ENCODE measurements at places on chromosomes 3 and 15. TPM values are rescaled to one million over a fixed set of nuclear protein-coding genes. Genes with fewer than 3 reads are reported as not detected.

GRCh38 chr3:11662392-11662990 is 18.8 kb upstream of the VGLL4 start:
- no peak for DNase-seq

- DNase-seq = no peak
These were observed 161.0 kb downstream of the NAALADL2 start for GRCh38 chr3:175020101-175020500.

GRCh38 chr15:69460481-69460880 is 7.9 kb downstream of the RPLP1 start:
- DNase-seq = no peak

DNA sequence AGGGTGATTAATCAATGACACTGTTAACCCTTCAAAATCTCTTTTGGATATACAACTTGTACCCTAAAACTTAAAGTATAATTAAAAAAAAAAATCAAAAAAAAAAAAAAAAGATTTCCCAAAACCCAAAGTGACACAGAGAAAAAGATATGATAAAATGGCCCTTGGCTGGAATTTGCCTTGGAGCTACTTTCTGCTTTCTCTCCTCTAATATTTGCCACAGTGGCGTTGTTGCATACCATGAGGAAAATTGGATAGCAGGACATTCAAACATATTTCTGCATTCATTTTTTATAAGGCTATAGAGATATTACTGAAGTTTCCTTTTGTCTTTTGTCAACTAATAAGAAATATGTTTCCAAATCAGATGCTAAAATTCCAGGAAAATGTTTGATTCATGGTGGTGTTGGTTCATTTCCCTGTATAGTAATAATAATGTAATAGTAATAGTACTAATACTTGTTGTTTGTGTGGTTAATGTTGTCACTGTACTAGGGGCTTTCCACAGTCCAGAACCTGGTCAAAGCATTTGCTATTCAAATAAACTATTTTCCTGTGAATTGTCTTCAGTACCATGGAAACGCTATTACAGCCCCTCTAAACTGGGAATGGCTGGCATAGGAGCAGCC is 441.3 kb upstream of the THBS1 start:
- no peak for DNase-seq

Gene EIF1B
- 194 TPM for total RNA-seq

Gene LSAMP
- total RNA-seq = 4.7 TPM

Gene GPR62
- total RNA-seq = not detected

DNA sequence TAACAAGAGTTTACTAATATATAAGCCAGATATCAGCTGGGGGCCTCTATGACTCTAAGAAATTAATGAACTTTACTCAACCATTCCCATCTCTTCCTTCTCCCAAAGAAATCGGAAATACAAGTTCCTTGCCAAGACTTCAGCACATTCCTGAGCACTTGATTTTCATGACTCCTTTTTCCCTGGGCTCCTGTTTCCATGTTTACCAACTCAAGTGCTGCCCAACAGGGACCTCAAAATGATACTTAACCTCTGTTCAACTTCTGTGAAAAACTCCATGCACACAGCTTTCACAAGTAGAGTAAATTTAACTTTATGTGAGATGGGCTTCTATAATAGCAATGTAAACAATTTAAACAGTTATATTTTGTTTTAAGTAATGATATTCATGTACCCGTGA is 315.8 kb upstream of the CDIN1 start:
- DNase-seq = no peak

DNA sequence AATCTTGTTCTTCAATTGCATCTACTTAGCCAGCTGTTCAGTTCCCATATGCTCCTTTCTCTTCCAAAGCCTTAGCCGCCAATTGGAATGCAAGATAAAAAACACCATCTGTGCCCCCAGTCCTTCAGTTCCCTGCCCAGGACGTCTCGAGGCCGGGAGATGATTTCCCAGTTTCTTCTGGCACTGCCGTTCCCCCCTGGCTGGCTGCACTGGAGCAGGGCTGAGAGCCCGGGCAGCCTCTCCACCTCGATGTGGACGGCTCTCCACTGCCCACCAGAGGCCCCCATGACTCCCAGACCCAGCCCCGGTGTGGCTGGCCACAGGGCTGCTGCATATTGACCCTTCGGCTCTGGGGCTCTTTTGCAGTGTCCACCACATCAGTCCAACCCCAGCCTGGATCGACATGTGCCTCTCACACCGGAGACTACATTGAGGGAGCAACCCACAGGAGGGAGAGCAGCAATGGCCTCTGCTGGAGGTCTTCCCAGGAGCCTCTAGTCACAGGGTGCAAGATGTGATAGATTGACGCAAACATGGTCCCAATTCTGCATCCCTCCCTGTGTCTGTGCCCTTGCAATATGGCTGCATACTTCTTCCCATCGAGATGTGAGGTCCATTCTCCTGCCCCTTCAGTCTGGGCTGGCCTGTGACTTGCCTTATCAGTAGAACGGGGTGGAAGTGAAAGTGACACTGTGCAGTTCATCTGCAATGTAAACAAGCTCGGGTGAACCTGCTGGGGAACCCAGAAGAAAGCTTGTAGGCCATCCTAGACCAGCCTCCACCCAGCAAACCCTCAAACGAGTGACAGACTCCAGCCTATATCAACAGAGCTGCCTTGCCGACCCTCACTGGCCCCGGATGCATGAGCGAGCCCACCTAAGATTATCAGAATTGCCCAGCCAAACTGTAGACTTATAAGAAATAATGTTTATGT is 52.3 kb upstream of the PRR20G start:
- DNase-seq = no peak

DNA sequence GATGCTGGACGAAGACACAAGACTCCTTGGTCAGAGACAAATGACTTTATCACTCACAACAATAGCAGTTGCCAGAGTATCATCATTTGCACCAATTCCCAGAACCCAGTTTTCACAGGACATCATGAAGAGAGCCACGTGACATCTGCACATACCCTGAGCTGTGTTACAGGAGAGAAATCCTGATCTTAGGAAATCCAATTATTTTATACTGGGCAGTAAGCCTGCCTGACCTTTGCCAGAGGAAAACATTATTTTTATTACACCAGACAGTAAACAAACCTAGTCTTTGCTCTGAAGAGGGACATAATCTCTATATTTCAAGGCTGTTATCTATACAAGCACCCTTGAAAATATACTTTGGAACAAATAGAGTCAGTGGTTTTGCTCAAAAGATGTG is 77.4 kb downstream of the ZBBX start:
- DNase-seq = no peak

Gene LMAN1L
- total RNA-seq = 72.9 TPM

DNA sequence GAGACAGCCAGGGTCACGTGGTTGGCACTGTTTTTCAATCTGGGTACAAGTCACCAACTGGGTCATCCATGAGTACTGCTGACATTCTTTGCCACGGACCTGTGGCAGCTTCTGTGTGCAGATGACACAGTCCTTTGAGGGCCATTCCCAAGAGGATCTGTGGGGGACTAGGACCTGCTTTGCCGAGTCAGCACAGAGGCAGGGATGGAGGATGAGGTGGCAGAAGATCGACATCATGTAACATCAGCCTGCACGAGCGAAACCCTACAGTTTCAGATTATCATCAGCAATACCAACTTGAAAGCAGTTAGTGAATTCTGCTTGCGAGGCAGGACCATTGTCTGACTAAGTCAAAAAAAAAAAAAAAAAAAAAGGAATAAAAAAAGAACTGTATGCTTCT is 227.7 kb downstream of the FOXP1 start:
- no peak for DNase-seq

- no peak for DNase-seq
These were observed 844 bp upstream of the UQCC5 start for GRCh38 chr3:52535411-52536111.

Gene SCN11A
- total RNA-seq = not detected

Gene CSPG4
- 27.6 TPM for total RNA-seq

Gene PLA2G4B
- total RNA-seq = 7.2 TPM

Gene CPNE9
- not detected for total RNA-seq

Gene BCHE
- 13.2 TPM for total RNA-seq

Gene PROK2
- 0.37 TPM for total RNA-seq

DNA sequence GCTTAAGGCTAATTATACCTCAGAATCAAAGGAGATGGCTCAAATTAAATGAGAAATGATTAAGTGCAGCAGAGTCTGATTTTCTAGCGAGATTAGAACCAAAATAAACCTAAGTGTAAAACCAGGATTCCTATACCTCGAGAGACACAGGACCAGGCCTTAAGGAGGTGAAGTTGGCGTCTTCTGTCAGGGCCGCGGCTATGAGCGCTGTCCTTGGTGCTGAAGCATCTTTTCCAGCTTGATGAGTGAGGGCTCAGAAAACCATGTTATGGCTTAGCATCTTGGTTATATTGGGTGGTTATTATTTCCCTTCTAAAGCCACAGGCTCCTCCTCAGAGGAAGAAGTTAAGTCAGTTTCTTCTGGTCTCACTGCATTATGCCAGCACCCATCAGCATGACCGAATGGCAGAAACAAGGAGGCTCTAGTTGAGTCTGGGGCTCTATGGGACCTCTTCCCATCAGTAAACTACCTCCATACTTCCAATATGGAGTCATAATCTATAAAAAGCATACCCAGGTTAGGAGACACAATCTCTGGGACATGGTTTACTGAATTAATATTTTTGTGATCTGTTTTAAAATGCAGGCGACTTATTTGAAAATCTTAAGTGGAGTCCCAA is 120.1 kb upstream of the NMNAT3 start:
- DNase-seq = peak; percentile 37

- no peak for DNase-seq
These were observed 2.2 kb downstream of the ANO10 start for GRCh38 chr3:43619588-43619987.

- DNase-seq = no peak
These were observed 87.4 kb downstream of the FGF12 start for GRCh38 chr3:192639987-192640386.

- no peak for DNase-seq
These were observed 31.6 kb upstream of the OR5K4 start for GRCh38 chr3:98322101-98322500.

DNA sequence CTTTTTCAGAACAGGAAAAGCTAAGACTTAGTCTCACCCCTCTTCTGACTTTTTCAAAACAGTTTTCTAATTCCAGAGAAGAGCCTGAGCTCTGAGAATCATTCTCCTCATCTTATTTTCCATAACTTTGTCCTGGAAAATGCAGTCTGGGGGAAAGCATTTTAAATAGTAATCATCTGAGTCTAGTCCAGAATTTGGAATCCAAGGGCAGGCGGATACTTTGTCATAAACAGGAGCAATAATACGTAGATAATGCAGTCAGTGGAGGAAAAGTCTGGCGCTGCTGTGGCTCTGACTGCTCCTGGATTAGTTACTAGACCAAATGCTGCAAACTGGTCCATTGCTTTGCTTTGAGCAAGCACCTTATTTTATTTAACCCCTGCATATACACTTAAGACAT is 285.0 kb downstream of the THSD4 start:
- DNase-seq = no peak

DNA sequence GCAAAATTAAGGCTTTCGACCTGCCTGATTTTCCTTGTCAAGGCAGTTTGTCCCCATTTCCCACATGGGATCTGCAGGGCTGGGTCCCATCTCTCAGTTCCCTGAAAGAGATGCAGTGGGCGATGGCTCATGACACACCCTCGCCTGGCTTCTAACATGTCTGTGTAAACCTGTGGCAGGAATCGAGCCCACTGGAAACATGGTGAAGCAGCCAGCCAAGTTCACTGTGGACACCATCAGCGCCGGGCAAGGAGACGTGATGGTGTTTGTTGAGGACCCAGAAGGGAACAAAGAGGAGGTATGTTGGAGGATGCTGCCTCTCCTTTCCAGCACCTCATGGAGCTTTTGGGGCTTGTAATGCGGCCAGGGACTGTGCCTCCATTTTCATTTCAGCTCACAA is 86.4 kb downstream of the FLNB start:
- no peak for DNase-seq

Gene SNAPC5
- total RNA-seq = 32.3 TPM

- no peak for DNase-seq
These were observed 62.8 kb upstream of the PROK2 start for GRCh38 chr3:71847794-71848193.

- no peak for DNase-seq
These were observed 142.0 kb upstream of the AGBL1 start for GRCh38 chr15:85937661-85938060.

Gene SPATA12
- not detected for total RNA-seq

DNA sequence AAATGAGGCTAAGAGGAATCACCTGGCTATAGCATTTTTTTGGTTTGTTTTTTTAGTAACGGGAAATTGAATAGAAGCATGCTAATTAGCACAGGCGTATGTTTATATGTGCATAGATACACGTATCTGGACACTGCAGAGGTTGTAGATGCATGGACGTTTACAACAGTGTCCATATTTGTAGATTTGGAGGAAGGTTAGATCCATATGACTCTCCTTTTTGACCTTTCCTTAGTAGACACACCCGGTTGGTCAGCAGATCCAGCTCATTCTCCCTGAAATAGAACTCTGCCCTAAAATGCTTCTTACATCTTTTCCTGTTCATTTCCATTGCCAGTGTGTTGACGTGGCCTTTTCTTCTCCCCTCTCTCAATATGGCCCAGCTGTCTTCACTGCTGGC is 60.1 kb downstream of the SLCO3A1 start:
- DNase-seq = no peak

DNA sequence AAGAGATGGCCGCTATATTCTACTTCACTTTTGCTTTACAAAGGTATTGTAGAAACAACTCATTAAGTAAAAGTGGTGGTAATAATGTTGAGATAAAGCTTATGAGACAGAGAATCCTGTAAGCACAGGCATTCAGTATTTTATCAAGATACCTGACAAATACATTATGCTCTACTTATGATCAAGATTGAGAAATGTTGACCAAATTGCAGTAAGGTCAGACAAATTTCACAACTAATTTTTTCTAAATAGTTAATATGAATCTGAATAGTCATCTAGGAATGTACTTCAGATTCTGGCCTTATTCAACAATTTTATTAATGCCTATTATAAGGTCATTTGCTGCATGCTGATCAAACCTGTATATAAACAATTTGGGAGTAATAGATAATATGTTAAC is 95.1 kb upstream of the MBNL1 start:
- no peak for DNase-seq

Gene ALG3
- 28.2 TPM for total RNA-seq

Gene XCR1
- 0.08 TPM for total RNA-seq

Gene GRK7
- not detected for total RNA-seq

- no peak for DNase-seq
These were observed 63.8 kb downstream of the MRPL46 start for GRCh38 chr15:88403351-88403791.

Gene SNX22
- total RNA-seq = 29.8 TPM

GRCh38 chr3:112857526-112857925 is 10.9 kb upstream of the CD200R1L start:
- DNase-seq = no peak

Gene COL8A1
- total RNA-seq = 35.8 TPM

Gene DUOX1
- total RNA-seq = 2.6 TPM
